ENCODE measurements at places on chromosomes 5 and 9. TPM values are rescaled to one million over a fixed set of nuclear protein-coding genes. Genes with fewer than 3 reads are reported as not detected.

Gene IL4
- not detected for polyA plus RNA-seq

Gene GNE
- polyA plus RNA-seq = 4.3 TPM

Gene HMHB1
- not detected for polyA plus RNA-seq

Gene ANKRD20A1
- polyA plus RNA-seq = not detected

Gene OMD
- 0.09 TPM for polyA plus RNA-seq

Gene CDH10
- not detected for polyA plus RNA-seq

Gene CDH12
- polyA plus RNA-seq = not detected

DNA sequence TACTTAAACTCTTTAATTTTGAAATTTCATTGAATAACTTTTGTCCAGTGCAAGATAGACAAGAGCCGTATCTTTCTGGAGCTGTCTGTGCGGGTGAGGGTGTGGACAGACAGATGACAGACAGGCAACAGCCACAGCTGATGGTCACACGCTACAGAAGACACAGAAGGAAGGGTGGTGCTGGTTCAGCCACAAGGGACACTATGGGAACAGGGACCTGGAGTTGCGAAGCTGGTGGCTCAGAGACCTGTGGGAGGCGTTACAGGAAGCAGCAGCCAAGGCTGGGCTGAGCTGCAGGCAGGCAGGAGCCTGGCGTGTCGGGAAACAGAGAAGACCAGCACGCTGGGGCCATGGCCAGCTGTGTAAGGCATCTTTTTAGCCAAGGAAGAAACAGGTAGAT is 104.4 kb downstream of the WNK2 start:
- no peak overlapping the region for H3K27ac ChIP-seq
- peaks cover 8% of the 10 kb centered on the region for H3K27me3 ChIP-seq
- no peak overlapping the region for H3K4me3 ChIP-seq
- H3K4me1 ChIP-seq = no peaks in the 10 kb centered on the region
- DNase-seq = no peak
- H3K36me3 ChIP-seq = no peaks in the 10 kb centered on the region

DNA sequence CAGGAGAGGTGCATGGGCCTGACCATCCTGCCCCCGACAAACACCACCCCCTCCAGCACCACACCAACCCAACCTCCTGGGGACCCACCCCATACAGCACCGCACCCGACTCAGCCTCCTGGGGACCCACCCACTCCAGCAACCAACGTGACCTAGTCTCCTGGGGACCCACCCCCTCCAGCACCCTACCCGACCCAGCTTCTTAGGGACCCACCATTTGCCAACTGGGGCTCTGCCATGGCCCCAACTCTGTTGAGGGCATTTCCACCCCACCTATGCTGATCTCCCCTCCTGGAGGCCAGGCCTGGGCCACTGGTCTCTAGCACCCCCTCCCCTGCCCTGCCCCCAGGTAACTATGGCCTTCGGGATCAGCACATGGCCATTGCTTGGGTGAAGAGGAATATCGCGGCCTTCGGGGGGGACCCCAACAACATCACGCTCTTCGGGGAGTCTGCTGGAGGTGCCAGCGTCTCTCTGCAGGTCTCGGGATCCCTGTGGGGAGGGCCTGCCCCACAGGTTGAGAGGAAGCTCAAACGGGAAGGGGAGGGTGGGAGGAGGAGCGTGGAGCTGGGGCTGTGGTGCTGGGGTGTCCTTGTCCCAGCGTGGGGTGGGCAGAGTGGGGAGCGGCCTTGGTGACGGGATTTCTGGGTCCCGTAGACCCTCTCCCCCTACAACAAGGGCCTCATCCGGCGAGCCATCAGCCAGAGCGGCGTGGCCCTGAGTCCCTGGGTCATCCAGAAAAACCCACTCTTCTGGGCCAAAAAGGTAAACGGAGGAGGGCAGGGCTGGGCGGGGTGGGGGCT is 4.6 kb downstream of the CEL start:
- no peaks in the 10 kb centered on the region for H3K4me1 ChIP-seq
- no peaks in the 10 kb centered on the region for H3K36me3 ChIP-seq
- no peaks in the 10 kb centered on the region for H3K27me3 ChIP-seq
- no peak for DNase-seq
- no peak overlapping the region for H3K4me3 ChIP-seq
- H3K27ac ChIP-seq = no peak overlapping the region

DNA sequence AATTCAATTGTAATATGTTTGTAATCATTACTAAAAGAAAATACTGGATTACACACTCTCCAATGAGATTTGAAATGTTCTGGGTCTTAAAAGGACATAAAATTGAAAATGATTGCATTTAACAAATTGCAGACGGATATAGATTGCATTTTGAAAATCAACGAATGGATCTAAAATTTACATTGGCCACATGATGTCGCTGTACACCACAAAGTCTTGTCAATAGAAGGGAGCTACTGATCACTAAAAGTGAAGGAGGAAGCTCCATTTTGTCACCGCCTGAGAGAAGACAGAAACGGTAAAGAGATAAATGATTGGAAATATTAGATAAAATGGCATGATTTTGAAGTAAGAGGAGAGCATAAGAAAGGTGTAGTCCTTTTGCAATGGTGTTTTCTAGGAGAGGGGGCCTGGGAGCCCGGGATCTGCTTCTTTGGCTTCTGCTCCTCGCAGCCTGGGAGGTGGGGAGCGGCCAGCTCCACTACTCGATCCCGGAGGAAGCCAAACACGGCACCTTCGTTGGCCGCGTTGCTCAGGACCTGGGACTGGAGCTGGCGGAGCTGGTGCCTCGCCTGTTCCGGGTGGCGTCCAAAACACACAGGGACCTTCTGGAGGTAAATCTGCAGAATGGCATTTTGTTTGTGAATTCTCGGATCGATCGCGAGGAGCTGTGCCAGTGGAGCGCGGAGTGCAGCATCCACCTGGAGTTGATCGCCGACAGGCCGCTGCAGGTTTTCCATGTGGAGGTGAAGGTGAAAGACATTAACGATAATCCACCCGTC is at the start of gene PCDHA1:
Gene PCDHA1, plus strand, starts transcription at position 236 of the 782 bp plus-strand sequence.
- no peaks in the 10 kb centered on the region for H3K4me1 ChIP-seq
- H3K27ac ChIP-seq = no peak within 1 kb of the TSS
- H3K36me3 ChIP-seq = peaks cover 17% of the 10 kb centered on the region
- DNase-seq = no peak

- DNase-seq = no peak
- H3K4me3 ChIP-seq = no peak overlapping the region
- no peaks in the 10 kb centered on the region for H3K36me3 ChIP-seq
- no peak overlapping the region for H3K27ac ChIP-seq
- H3K27me3 ChIP-seq = no peaks in the 10 kb centered on the region
Measured at GRCh38 chr5:124825250-124825982, 79.0 kb upstream of the ZNF608 start.

GRCh38 chr9:13786711-13787110 is 507.2 kb upstream of the MPDZ start:
- H3K4me1 ChIP-seq = no peaks in the 10 kb centered on the region
- no peak overlapping the region for H3K27ac ChIP-seq

- no peak for DNase-seq
- H3K27ac ChIP-seq = no peak overlapping the region
- no peaks in the 10 kb centered on the region for H3K36me3 ChIP-seq
- no peaks in the 10 kb centered on the region for H3K4me1 ChIP-seq
- no peak overlapping the region for H3K4me3 ChIP-seq
Measured at GRCh38 chr5:74122979-74123590, 497.1 kb downstream of the ARHGEF28 start.

DNA sequence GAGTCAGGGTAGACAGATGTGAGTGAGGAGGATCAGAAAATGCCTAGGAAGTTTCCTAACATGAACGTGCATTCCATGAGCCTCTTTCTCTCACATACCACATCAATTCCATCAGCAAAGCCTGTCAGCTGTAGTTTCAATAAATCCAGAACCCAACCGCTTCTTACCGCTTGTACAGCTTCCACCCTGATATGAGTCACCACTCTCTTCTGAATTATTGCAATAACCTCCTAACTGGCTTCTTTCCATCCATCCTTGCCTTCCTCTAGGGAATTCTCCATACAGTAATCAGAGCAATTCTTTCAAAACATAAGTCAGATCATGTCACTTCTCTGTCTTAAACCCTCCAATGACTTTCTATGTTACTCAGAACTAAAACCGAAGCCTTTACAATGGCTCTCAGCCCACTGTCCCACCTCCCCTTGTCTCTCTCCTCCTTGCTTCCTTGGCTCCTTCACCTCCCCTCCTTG is 8.1 kb upstream of the RAD23B start:
- H3K4me3 ChIP-seq = no peak overlapping the region
- no peak for DNase-seq
- no peaks in the 10 kb centered on the region for H3K36me3 ChIP-seq
- H3K27ac ChIP-seq = no peak overlapping the region

DNA sequence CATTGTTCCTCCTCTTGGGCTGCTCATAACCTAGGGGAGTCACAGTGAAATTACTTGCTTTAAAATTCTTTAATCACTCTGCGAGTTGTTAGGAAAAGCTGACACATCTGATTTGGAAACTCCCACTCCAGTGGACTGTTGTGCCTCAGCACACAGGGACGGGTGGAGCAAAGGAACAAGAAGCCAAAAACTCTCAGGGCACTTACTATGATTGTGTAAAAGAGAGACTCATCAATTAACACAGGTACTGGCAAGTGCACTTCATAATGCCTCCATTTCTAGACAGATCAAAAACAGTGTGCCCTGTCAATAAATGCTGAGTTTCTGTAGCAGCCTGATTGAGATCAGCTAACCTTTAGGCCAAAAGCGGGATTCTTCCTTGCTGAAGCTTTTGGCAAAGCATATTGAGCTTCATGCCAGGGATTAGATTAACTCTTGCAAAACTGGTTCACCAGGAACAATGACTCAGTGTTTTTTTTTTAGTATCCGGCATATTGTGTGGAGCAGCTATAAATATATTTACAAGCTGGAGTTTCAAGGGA is 55.9 kb downstream of the TMC1 start:
- no peaks in the 10 kb centered on the region for H3K4me1 ChIP-seq
- no peaks in the 10 kb centered on the region for H3K36me3 ChIP-seq
- no peak overlapping the region for H3K27ac ChIP-seq
- DNase-seq = no peak
- H3K27me3 ChIP-seq = peaks cover 2% of the 10 kb centered on the region

DNA sequence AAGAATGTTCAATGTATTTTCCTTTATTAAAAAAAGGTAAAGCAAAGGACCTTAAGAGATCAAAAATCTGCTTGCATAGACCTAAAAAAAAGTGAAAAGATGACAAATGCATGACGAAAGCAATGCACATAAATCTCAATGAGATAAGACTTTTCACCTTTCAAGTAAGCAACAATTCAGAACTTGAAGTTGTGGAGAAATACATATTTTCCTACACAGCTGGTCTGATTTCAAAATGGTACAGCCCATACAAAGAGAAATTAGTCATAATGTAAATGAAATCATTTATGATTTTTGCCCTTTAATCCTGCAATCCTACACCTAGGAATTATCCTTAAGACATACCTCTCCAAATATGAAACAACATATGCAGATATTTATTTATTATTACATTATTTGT is 568.0 kb downstream of the ANXA1 start:
- no peak for DNase-seq
- no peak overlapping the region for H3K4me3 ChIP-seq
- H3K27ac ChIP-seq = no peak overlapping the region

DNA sequence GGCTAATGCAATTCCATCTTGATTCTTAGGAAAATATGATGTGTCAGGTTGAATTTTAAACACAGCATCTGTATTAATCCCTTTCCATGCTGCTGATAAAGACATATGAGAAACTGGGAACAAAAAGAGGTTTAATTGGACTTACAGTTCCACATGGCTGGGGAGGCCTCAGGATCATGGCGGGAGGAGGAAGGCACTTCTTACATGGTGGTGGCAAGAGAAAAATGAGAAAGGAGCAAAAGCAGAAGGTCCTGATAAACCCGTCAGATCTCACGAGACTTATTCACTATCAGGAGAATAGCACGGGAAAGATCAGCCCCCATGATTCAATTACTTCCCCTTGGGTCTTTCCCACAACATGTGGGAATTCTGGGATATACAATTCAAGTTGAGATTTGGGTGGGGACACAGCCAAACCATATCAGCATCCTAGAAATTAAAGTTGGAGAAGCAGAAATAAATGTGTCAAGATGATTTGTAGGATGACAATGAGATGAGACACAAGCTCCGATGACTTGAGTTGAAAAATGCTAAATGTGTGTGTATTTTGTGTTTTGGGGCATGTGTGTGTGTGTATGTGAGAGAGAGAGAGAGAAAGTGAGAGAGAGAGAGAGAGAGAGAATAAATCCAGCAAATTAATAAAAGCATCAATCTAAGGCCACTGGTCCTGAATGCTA is 48.5 kb upstream of the ANKRD55 start:
- H3K36me3 ChIP-seq = no peaks in the 10 kb centered on the region
- no peaks in the 10 kb centered on the region for H3K4me1 ChIP-seq
- no peak overlapping the region for H3K27ac ChIP-seq
- peaks cover 1% of the 10 kb centered on the region for H3K27me3 ChIP-seq
- no peak overlapping the region for H3K4me3 ChIP-seq

DNA sequence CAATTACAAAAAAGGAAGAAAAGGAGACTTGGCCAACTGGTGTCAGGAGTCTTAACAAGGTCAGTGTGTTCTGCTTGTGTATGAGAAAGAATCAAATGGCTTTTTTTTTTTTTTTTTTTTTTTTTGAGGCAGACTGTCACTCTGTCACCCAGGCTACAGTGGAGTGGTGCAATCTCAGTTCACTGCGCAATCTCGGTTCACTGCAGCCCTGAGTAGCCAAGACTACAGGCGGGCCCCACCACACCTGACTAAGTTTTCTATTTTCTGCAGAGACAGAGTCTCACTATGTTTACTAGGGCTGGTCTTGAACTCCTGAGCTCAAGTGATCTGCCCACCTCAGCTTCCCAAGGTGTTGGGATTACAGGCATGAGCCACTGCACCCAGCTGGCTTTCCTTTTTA is 3.1 kb upstream of the IL7R start:
- peak overlapping the region; percentile 78 for H3K27ac ChIP-seq
- H3K36me3 ChIP-seq = no peaks in the 10 kb centered on the region
- peak overlapping the region; percentile 57 for H3K4me3 ChIP-seq
- DNase-seq = peak; percentile 14
- peaks cover 3% of the 10 kb centered on the region for H3K27me3 ChIP-seq

- no peak overlapping the region for H3K27ac ChIP-seq
- no peak overlapping the region for H3K4me3 ChIP-seq
- DNase-seq = no peak
- no peaks in the 10 kb centered on the region for H3K36me3 ChIP-seq
- H3K4me1 ChIP-seq = no peaks in the 10 kb centered on the region
Measured at GRCh38 chr5:17402289-17403121, 95.5 kb upstream of the TAF11L2 start.

GRCh38 chr5:26833596-26833995 is 204.8 kb downstream of the CDH9 start:
- H3K4me3 ChIP-seq = no peak overlapping the region
- H3K27ac ChIP-seq = no peak overlapping the region
- DNase-seq = no peak
- H3K27me3 ChIP-seq = no peaks in the 10 kb centered on the region
- no peaks in the 10 kb centered on the region for H3K4me1 ChIP-seq

GRCh38 chr9:95556521-95556920 is 39.8 kb upstream of the PTCH1 start:
- peaks cover 2% of the 10 kb centered on the region for H3K4me1 ChIP-seq
- H3K36me3 ChIP-seq = no peaks in the 10 kb centered on the region
- no peak for DNase-seq
- peaks cover 12% of the 10 kb centered on the region for H3K27me3 ChIP-seq

DNA sequence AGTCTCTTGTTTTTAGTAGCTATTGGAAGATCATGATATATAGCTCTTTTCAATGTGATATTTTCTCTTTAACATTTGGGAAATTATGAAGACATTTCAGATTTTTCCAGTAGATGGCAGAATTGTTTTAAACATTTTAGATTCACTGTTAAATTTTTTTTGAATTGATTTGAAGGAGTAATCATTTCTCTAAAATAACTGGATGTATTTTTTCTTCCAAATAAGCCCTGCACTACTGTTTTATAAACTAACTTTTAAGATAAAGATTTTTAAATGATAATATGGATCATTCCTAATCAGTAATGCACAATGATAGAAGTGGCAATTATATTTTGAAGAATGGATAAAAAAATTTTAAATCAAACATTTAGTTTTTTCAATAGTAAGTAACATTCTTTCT is 14.2 kb downstream of the NDUFAF2 start:
- H3K36me3 ChIP-seq = no peaks in the 10 kb centered on the region
- H3K27me3 ChIP-seq = peaks cover 1% of the 10 kb centered on the region
- no peak overlapping the region for H3K27ac ChIP-seq
- H3K4me3 ChIP-seq = no peak overlapping the region

All from immature natural killer cell (primary cell).